GM12864 (cell line): ENCODE measurements at places on chromosomes 3 and 15.

- no peak for DNase-seq
Observed at GRCh38 chr3:8540456-8540855, 38.8 kb downstream of the LMCD1 start.

GRCh38 chr15:85624291-85624801 lies 170.4 kb downstream of the KLHL25 start:
- DNase-seq: no peak

- no peak for DNase-seq
Observed at GRCh38 chr15:33735637-33736247, 232.6 kb upstream of the CHRM5 start.

GRCh38 chr15:99416191-99417188 lies 149.3 kb upstream of the MEF2A start:
- no peak for DNase-seq

GRCh38 chr15:97966246-97966645 lies 5.7 kb downstream of the ARRDC4 start:
- DNase-seq: no peak

DNA sequence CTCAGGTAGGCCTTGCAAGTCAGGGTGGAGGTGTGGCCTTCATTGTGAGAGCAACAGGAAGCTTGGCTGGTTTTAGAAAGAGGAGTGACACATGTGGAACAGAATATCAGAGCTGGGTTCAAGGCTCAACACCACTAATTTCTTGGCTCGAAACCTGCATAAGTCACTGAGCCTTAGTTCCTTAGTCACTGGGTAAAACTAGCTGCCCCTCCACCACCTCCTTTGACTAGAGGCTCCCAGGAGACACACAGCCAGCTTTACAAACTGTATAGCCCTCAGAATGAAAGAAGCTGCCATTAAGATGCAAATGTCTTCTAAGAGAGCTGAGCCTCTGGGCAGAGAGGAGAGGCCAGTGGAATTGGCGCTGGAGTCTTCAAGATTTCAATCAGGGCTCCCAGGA lies 67.7 kb downstream of the CERS3 start:
- peak; percentile 10 for DNase-seq

DNA sequence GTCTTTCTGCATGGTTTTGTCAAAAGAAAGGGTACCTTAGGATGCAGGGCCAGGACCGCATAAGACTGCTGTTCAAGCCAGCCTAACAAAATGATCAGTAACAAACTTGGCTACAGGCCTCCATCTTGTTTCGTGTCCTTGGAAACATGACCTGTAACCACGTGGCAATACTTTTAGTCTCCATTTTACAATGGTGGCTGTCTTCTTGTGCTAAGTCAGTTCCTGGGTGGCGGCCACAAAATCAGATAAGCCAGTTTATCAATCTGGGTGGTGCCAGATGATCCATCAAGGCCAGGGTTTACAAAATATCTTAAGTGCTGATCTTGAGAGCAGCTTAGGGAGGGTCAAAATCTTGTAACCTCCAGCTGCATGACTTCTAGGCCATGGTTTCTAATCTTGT lies 57.1 kb upstream of the GK5 start:
- DNase-seq: no peak

GRCh38 chr3:100252001-100252400 lies 8.8 kb upstream of the TBC1D23 start:
- DNase-seq: no peak

GRCh38 chr15:26670116-26670515 lies 102.8 kb downstream of the GABRB3 start:
- no peak for DNase-seq
